ENCODE measurements at places on chromosomes 1 and 21.

DNA sequence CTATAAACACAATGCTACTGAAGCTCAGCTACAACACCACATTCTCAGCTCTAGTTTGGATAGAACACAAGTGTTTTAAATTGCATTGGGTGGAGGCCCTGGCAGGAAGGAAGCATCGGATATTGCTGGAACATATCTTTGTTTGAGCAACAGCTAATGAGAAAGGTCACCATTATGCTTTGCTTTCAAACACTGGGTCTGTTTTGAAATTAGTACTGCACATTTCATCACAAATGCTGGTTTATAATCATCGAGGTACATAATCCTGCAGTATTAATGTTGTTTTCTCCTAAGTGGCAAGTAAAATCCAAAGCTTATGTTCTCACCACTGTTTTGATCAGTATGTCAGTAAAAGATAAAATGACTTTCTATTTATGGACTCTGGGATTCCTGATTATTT lies 61.5 kb upstream of the ARHGAP29 start:
- peak; percentile 15 for DNase-seq

- no peak for DNase-seq
Observed at GRCh38 chr1:78231477-78231876, 185.7 kb downstream of the GIPC2 start.

GRCh38 chr21:39668369-39668768 lies 55.6 kb downstream of the B3GALT5 start:
- no peak for DNase-seq

- DNase-seq, result no peak
Observed at GRCh38 chr1:227759341-227760300, 24.4 kb downstream of the SNAP47 start.

- no peak for DNase-seq
Observed at GRCh38 chr1:227328405-227329019, 10.2 kb upstream of the CDC42BPA start.

DNA sequence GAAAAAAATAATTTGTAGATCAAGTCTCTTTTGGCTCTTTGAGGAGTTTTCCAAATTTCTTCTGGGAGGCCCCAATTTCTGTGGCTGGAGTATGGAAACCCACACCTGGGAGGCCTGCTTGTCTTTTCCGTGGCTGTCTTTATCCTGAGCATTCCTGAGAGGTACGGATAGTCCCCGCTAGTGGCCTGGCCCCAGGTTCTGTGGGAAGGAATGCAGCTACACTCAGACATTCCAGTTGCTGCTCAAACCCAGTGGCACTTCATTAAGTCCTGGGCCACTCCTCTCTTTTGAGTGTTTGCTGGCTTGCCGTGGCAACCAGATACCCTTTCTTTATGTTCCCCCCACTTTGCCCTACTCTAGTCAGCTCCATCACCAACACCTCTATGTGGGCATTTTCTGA lies 310.4 kb downstream of the ASTN1 start:
- DNase-seq, result no peak

- DNase-seq, result no peak
Observed at GRCh38 chr1:37616330-37616729, 18.4 kb downstream of the RSPO1 start.

- no peak for DNase-seq
Observed at GRCh38 chr1:24298606-24299005, 20.6 kb upstream of the GRHL3 start.

DNA sequence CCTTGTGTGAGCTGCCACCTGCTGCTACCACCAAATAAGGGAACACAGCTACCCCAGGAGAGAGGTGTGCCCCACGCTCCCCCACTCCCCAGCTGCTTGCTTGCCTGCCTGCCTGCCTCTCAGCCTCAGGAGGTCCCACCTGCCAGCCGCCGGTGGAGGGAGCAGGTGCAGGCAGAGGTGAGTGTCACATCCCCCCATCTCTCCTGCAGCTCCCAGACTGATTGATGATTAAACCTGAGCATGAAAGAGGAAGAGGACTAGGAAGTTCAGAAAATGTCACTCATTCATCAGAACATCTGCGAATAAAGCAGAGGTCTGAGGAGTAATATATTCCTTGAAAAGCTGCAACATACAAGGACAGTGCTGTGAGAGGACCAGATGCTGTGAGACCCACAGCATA lies 58.6 kb upstream of the HIVEP3 start:
- no peak for DNase-seq

DNA sequence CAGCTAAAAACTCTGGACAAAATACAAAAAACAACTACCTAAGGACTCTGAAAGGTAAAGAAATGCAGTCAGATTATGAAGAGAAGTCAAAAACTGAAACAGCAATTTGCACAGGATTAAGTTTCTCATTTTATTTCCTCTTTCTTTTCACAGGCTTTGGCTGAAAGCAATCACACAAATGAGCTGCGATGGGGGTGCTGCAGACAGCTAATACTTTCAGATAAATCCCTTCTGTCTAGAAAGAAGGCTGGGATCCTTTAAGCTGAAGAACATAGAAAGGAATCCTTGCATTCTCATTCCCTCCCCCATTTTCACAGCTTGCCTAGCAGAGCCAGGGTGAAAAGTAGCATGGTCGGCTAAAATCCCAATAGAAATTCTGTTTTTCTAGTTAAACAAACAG lies 32.0 kb upstream of the PRDX6 start:
- DNase-seq, result no peak

DNA sequence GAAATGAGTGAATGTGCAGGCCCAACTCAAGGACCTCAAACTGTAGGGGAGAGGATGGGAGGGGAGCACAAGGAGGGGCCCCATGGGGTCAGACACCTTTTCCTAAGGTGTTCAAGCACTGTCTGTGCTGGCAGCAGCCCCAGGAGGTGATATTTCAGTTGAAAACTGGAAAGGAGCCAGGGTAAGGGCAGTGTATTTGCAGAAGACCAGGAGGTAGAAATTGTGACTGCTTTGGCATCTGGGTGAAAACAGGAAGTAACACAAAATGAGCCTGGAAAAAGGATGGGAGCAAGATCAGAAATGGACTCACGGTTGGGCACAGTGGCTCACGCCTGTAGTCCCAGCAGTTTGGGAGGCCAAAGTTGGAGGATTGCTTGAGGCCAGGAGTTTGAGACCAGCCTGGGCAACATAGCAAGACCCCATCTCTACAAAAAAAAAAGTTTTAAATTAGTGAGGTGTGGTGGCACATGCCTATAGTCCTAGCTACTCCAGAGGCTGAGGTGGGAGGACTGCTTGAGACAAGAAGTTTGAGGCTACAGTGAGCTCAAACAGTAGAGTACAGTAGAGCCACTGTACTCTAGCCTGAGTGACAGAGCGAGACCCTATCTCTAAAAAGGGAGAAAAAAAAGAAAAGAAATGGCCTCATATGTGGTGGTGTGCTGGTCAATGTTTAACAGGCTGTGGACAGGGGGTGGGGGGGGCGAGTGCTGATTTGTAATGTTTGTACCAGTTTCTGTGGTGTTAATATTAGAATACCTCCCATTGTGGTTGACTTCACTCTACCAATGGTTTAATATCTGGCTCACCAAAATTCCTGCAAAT lies 76.2 kb upstream of the ANGPTL1 start:
- DNase-seq, result no peak

DNA sequence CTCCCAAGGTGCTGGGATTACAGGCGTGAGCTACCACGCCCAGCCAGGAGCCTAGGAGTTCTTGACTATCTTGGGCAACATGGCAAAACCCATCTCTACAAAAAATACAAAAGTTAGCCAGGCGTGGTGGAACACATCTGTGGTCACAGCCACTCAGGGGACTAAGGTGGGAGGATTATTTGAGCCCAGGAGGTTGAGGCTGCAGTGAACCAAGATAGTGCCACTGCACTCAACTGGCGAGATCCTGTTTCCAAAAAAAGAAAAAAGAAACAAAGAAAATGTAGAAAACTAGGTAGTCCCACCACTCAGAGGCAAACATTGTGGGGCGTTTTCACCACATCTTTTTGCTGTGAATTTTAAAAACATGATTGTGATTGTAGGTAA lies 141.3 kb downstream of the ZZZ3 start:
- DNase-seq, result no peak

DNA sequence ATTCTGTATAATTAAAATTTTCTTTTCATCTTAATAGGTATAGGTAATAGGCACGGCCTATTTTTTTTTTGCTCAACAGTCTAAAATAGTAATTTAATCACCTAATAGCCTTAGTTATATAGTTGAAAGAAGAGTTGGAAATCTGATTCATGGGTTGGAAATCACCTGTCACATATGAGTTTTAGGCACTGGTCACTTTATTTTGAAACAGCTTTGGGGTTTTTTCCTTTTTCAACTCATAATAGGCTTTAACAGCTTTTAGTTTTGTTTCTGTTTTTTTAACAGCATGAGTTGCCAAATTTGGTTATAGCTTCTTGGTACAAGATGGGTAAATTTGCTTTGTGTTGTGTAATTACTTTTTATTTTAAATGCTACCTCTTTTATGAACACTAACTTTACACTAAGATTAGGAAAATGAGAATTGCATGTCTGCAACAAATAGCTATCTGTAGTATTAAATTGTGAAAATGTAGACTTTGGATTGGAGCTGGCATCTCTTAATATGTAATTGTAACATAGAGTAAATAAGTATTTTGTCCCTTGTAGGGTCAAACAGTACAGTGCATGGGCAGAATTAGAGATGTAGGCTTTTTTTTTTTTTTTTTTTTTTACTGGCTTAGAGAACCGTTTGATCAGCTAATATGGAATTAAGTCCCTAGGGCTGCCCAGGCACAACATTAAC lies 109.8 kb downstream of the OSBPL9 start:
- DNase-seq, result peak; percentile 28

- no peak for DNase-seq
Observed at GRCh38 chr1:45545553-45546310, 4.9 kb upstream of the AKR1A1 start.

DNA sequence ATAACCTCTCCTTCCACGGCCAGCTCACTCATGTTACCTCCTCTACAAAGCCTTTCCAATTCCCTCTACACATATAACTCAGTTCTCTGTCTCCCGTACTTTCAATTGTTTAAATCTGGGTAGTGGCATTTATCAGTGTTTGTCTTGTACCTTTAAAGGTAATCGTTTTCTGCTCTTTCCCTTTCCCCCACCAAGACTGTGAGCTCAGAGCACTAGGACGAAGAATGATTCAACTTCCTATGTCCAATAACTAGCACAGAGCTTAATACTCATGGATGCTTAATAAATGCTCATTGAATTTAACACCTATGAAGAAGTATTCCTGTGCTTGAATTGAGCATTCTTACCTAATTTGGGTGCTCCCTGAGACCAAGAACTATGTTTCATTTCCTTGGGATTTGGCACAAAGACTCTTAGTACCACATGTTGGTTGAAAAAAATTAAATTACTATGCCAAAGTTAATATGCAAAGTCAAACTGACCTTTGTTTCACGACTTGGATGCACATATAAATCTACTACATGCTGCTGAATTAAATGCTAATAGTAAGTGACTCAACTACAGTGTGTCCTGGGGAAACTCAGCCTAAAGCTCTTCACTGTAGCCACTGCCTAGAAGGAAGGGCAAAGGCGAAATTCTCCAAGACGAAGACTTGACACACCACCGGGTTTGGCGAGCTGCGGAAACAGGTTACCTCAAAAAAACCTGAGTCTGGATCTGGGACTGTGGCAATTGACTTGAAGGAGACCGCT lies 30.6 kb upstream of the C1orf185 start:
- no peak for DNase-seq

- DNase-seq, result peak; percentile 63
Observed at GRCh38 chr21:42063191-42063570, 7.9 kb upstream of the UMODL1 start.

GRCh38 chr1:204405988-204406387 lies 5.6 kb downstream of the PPP1R15B start:
- DNase-seq, result no peak

GRCh38 chr1:210303391-210303790 lies 25.3 kb upstream of the HHAT start:
- DNase-seq, result no peak

Measured in suppressor macrophage (primary cell).